ENCODE measurements at places on chromosomes 12 and 14.

DNA sequence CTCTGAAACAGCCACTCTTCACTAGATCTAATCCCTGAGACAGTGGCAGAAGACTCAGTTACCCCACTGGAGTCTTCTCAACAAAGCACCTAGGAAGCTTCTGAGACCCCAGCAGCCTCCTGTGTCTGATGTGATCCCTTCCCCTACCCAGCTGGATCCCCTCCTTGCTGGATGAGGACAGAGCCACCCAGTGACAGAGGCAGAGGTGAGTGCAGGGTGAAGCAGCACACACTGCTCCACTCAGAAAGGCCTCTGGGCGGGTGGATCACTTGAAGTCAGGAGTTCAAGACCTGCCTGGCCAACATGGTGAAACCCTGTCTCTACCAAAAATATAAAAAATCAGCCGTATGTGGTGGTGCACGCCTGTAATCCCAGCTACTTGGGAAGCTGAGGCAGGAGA, 2.7 kb downstream of the SPRYD3 start:
- DNase-seq: no peak

DNA sequence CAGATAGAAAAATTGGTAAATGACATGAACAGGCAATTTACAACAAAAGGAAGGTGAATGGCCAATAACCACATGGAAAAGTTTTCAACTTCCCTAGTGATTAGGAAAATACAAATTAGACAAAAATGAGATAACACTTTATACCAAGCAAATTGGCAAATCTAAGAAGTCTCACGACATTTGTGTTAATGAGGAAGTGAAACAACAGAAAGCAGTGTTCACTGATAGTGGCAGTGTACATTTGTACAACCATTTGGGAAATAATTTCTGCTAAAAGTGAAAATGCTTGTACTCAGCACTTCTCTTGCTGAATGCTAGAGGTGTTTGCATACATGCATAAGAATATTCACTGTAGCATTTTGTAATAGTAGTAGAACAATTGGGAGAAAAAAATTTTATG, 126.6 kb downstream of the LLPH start:
- DNase-seq: no peak

DNA sequence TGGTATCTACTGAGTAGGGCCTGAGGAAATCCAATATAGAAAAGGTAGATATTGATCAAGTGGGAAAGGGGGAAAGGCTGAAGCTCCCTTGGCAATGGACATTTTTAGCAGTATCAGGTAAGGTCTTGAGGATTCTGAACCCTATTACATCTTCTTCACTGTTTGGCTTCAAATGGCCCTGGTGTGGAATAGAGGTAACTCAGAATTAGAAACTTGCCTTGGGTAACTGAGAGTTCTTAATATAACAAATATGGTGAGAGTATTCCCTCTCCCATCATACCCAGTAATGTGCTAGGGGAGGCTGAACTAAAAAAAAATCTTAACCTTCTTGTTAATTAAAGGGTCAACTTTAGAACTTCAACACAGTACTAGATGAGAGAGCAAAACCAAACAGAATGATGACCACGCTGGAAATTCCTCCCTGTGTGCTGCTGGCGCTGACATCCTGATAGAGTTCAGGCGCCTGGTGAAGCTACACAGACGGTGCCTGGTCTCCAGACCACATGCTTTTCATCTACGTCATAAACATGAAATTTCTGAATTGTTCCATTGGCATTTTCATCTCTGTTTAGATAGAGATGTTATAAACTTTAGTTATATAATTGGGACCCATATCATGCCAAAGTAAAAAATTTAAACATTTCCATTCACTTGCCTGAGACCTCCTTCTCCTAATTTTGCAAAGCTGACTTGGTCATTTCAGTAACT, 128.3 kb downstream of the AKAP6 start:
- no peak for DNase-seq

DNA sequence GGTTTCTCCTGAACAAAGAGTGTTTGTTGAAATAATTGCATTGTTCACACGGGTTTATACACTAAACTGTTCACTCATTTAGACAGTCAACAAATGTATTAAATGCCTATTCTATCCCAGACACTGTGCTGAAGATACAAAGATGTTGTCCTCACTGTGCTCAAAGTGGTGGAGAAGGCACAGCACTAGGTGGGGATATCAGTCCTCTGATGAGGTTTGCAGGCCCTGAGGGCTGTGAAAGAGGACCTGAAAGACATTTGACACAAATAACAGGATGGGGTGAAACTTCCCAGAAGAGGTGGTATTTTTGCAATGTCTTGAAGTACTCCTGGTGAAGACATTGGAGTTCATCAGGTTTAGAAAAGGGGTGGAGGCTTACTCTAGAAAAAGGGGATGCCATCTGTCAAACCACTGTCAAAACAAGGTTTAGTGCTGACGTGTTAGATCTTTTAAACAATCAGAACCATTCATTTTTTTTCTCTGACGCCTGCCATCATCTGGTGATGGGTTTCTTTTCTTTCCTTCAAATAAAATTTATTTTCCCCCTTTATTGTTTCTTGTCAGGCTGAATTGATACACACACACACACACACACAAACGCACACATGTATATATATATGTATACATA, 69.5 kb downstream of the ACSS3 start:
- DNase-seq: no peak

DNA sequence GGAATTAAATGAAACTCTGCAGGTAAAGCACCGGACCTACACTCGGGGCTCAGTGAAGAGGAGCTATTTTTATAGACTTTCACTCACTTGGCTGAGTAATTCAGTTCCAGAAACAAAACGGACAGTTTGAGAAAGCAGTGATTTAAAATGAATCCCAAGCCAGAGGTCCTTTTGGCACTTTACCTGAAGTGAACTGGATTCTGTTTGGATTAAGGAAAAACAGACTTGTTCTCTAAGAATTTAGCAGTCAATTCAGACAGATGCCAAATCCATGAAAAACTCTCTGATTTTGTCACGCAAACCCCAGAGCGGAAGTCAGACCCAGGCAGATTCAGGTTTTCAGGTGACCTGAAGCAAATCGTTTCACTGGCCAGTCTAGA, 4.9 kb upstream of the VASH1 start:
- DNase-seq: no peak

- DNase-seq: peak; percentile 55
Measured at GRCh38 chr12:109714141-109714912, 702 bp downstream of the FAM222A start.

- no peak for DNase-seq
Measured at GRCh38 chr14:89331398-89331797, 85.6 kb downstream of the FOXN3 start.

DNA sequence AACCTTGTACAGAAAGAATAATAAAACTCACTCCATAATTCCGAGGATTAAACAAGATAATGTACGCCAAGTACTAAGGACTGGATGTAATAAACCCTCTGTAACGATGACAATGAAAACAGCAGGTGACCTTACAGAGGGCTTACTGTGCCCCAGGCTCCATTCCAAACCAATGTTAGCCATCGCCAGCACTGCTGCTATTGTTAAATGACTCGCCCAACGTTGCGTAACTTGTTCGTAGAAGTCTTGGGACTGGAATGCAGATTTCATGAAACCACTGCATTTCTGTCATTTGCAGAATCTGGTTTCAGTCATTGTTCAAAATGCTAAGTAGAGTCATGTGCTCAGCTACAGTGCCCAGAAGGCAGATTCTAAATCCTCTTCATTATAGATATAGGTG, 728 bp upstream of the STON2 start:
- no peak for DNase-seq

DNA sequence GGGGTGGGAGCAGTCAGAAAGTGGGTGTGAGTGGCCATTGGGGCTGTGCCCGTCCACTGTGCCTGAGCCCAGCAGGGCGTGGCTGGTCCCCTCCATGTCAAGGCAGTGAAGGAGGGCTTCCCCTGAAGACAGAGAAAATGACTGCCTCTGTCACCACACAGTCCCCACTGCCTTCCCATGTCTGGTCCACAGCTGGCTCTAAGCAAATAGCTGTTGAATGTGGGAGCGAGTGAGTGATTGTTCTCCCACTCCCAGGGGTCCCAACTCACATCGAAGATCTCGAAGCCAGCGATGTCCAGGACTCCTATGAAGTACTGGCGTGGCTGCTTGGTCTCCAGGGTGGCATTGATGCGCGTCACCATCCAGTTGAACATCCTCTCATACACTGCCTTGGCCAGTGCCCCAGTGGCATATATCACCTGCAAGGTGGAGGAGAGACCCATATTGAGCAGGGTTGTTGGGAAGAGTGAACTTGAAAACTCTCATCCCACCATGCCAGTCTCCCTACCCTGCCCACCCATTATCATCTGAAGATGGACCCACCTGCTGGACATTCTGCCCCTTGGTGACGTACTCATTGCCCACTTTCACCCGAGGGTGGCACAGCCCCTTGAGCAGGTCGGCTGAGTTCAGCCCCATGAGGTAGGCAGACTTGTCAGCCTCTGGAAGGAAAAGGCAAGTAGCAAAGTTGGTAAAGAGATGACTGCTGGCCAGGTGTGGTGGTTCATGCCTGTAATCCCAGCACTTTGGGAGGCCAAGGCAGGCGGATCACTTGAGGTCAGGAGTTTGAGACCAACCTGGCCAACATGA, 6.6 kb downstream of the MYH7 start:
- no peak for DNase-seq

Measured in activated CD4-positive, CD25-positive, alpha-beta regulatory T cell treated with anti-CD3 and anti-CD28 coated beads, Interleukin-2, amount 50 U/mL, for 72 hours (primary cell).